Endothelial cell (in vitro differentiated cells): ENCODE measurements at places on chromosomes 13 and 19.
A peak's percentile ranks its signal among the peaks of the same experiment; 100 is the strongest.

- peak; percentile 60 for DNase-seq
- peak overlapping the region; percentile 88 for H3K4me3 ChIP-seq
These were observed 1.9 kb downstream of the CNN2 start for GRCh38 chr19:1028062-1028926.

- H3K27me3 ChIP-seq, result no peaks in the 10 kb centered on the region
- no peak overlapping the region for H3K27ac ChIP-seq
- no peak overlapping the region for H3K4me3 ChIP-seq
- no peak for DNase-seq
- H3K36me3 ChIP-seq, result no peaks in the 10 kb centered on the region
These were observed 261.4 kb upstream of the RXFP2 start for GRCh38 chr13:31477961-31478360.

DNA sequence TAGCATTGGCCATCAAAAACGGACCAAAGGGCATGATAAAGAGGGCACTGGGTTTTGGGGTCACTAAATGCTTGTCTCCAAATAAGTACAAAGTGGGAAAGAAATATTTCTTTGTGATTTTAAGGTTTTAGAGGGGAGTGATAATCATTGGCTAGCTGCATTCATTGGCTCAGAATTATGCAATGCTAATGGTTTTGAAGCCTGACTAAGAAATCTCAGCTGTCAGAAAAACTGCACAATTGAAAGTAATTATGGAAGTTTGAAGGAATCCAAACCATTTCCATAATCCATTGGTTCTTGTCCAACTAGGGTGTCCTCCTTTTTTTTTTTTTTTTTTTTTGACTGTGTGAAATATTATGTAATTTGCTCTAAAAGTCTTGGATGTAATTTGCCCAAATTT, 88.2 kb upstream of the ARGLU1 start:
- no peak overlapping the region for H3K4me3 ChIP-seq
- no peak overlapping the region for H3K27ac ChIP-seq
- DNase-seq, result no peak
- H3K4me1 ChIP-seq, result peaks cover 13% of the 10 kb centered on the region
- H3K27me3 ChIP-seq, result peaks cover 4% of the 10 kb centered on the region
- peaks cover 4% of the 10 kb centered on the region for H3K36me3 ChIP-seq

- DNase-seq, result no peak
- H3K36me3 ChIP-seq, result peaks cover 18% of the 10 kb centered on the region
- peaks cover 21% of the 10 kb centered on the region for H3K4me1 ChIP-seq
- peaks cover 10% of the 10 kb centered on the region for H3K27me3 ChIP-seq
These were observed 22.5 kb downstream of the NKPD1 start for GRCh38 chr19:45138303-45138751.

- no peaks in the 10 kb centered on the region for H3K4me1 ChIP-seq
- no peak for DNase-seq
- H3K27me3 ChIP-seq, result peaks cover 3% of the 10 kb centered on the region
- no peaks in the 10 kb centered on the region for H3K36me3 ChIP-seq
- no peak overlapping the region for H3K4me3 ChIP-seq
- no peak overlapping the region for H3K27ac ChIP-seq
These were observed 313.4 kb downstream of the COG6 start for GRCh38 chr13:39968646-39969475.

GRCh38 chr13:107376341-107377125, 808.6 kb upstream of the ARGLU1 start:
- H3K27me3 ChIP-seq, result peaks cover 1% of the 10 kb centered on the region
- DNase-seq, result no peak
- H3K4me3 ChIP-seq, result no peak overlapping the region
- H3K36me3 ChIP-seq, result no peaks in the 10 kb centered on the region

GRCh38 chr13:34430294-34430693, 511.8 kb upstream of the NBEA start:
- no peaks in the 10 kb centered on the region for H3K36me3 ChIP-seq
- H3K27me3 ChIP-seq, result no peaks in the 10 kb centered on the region
- H3K4me3 ChIP-seq, result no peak overlapping the region
